ELF-1 (cell line): ENCODE measurements at places on chromosomes 1 and 21.

DNA sequence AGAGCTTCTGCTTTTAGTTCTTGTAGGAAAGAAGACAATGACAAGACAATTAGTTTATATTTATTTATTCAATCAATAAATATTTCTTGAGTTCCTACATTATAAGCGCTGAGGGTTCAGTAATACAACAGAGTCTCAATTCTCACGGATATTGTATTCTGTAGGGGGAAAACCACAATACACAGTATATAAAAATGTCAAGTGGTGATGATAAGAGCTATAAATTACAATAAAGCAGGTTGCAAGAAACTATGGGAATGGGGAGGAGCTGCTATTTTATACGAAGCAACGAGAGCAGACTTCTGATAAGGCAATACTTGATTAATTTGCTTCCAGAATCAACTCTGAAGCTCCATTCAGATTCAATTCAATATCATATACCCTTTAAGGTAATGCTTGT lies 10.6 kb upstream of the XCL1 start:
- DNase-seq: no peak

GRCh38 chr1:221488550-221488949 lies 253.3 kb downstream of the DUSP10 start:
- DNase-seq: no peak

DNA sequence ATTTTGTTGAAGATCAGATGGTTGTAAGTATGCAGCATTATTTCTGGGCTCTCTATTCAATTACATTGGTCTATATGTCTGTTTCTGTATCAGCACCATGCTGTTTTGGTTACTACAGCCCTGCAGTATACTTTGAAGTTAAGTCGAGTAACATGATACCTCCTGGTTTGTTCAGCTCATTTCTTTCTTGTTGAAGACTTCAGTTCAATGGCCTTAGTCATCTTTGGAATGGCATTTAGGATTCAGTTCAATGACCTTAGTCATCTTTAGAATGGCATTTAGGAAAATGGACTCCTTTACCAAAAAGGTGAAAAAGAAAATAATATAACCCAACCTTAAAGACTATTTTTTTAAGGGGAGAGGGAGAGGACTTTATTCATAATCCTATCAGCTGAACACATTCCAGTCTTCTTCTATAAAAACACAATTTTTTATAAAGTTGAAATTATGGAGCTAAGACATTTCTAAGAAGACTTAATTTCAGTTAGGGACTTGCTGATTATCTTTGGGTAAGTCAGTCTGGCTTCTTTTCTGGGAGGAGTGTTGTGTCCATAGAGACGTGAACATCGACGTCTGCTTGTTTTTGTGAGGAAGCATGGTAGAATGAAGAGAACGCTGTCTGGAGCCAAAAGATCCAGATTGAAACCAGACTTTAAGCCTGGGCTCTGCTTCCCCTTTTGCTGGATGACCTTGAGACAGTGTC lies 48.3 kb downstream of the DDR2 start:
- no peak for DNase-seq

- no peak for DNase-seq
These were observed 98.9 kb downstream of the CSMD2 start for GRCh38 chr1:34066166-34066565.

DNA sequence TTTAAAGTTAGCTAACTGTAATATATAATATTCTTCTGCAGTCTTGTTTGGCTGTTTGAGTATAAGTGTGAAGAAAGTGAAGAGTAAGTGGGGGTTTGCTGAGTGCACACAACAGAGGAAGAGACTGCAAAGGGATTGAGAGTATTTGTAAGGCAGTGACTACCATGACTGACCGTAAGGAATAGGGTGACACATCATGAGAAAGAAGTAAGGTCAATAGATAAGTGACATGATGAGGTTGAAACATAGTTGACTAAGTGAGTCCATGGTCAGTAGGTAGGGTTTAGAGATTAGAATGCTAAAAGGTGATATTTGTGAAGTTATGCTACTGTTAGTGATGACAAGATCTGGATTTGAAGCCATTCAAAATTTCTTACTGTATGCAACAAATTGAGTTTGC lies 27.7 kb downstream of the WARS2 start:
- DNase-seq: no peak

DNA sequence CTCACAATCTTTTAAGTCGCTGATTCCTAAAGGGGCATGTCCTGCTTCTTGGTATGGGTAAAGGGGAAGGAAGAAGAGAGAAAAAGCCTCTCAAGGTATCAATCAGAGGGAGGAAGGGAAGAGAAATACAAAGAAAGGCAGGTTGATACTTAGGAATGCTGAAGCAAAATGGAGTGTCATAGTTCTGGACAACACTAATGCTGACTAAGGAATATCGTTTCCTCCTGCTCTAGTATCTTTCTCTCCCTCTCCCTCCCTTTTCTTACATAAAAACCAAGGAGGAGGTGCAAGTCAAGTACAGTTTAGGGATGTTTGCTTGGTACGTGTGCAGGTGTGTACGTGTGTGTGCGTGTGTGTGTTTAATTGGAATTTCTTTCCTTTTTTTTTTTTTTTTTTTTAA lies 44.9 kb upstream of the IL12RB2 start:
- DNase-seq: no peak

GRCh38 chr1:197782722-197783360 lies 7.6 kb upstream of the DENND1B start:
- DNase-seq: no peak

GRCh38 chr1:222781251-222781650 lies 33.6 kb upstream of the DISP1 start:
- no peak for DNase-seq
